A549 treated with AZD2906 at 1 μM for 4 hours (cell line): ENCODE measurements at places on chromosomes 12 and 14. TPM values are rescaled to one million over a fixed set of nuclear protein-coding genes. Genes with fewer than 3 reads are reported as not detected.

The CRIP2 gene
- 114 to 222 TPM (median 208 TPM) in 5 replicates for total RNA-seq

The OR6C65 gene
- not detected in 5 replicates for total RNA-seq

The C12orf54 gene
- total RNA-seq = not detected in 5 replicates

The TMEM63C gene
- total RNA-seq = 7.5 to 8.2 TPM (median 7.9 TPM) in 5 replicates

The CLEC1B gene
- total RNA-seq = not detected in 5 replicates

The GPRC5D gene
- total RNA-seq = 0.40 TPM in 1 of 5 replicates, not detected in the others

The RTL1 gene
- 0.16 to 0.27 TPM (median 0.22 TPM) in 5 replicates for total RNA-seq

The C14orf93 gene
- 2.5 to 3.5 TPM (median 3.5 TPM) in 5 replicates for total RNA-seq

The LPCAT3 gene
- 26.7 to 30.7 TPM (median 29.8 TPM) in 5 replicates for total RNA-seq

The KRT82 gene
- total RNA-seq = not detected in 5 replicates

The NPFF gene
- 0.19 to 0.24 TPM in 2 of 5 replicates, not detected in the others for total RNA-seq

The CARMIL3 gene
- 0.48 to 0.59 TPM (median 0.49 TPM) in 5 replicates for total RNA-seq

The VPS29 gene
- total RNA-seq = 143 to 164 TPM (median 156 TPM) in 5 replicates

The PLEKHH1 gene
- 2.2 to 3.8 TPM (median 3.1 TPM) in 5 replicates for total RNA-seq

The KCNH3 gene
- total RNA-seq = 1.5 to 2.6 TPM (median 2.2 TPM) in 5 replicates

The KRT85 gene
- 0.05 to 0.10 TPM in 2 of 5 replicates, not detected in the others for total RNA-seq

The SLCO1B1 gene
- 0.28 to 0.45 TPM (median 0.35 TPM) in 5 replicates for total RNA-seq

The DNAH10 gene
- 0.17 to 0.29 TPM (median 0.27 TPM) in 5 replicates for total RNA-seq

The CIROP gene
- total RNA-seq = not detected in 5 replicates

The LTB4R2 gene
- 2.4 to 5.1 TPM (median 4.0 TPM) in 5 replicates for total RNA-seq

The KICS2 gene
- total RNA-seq = 7.0 to 8.8 TPM (median 8.2 TPM) in 5 replicates

The CCDC38 gene
- total RNA-seq = 0.06 to 0.13 TPM (median 0.10 TPM) in 5 replicates

The BIN2 gene
- 0.08 to 0.17 TPM (median 0.13 TPM) in 5 replicates for total RNA-seq

The GPR137C gene
- total RNA-seq = 0.06 to 0.15 TPM (median 0.08 TPM) in 5 replicates

The SDSL gene
- 24.5 to 31.5 TPM (median 27.4 TPM) in 5 replicates for total RNA-seq

The CNTN1 gene
- 36.2 to 57.2 TPM (median 51.1 TPM) in 5 replicates for total RNA-seq

The RERG gene
- total RNA-seq = 0.21 to 0.28 TPM (median 0.25 TPM) in 5 replicates

The TSHR gene
- total RNA-seq = not detected in 5 replicates

The KLHL33 gene
- total RNA-seq = 0.01 to 0.03 TPM (median 0.02 TPM) in 4 of 5 replicates, not detected in the other

The CLECL1 gene
- not detected in 5 replicates for total RNA-seq

The CIDEB gene
- total RNA-seq = 0.12 to 0.26 TPM (median 0.23 TPM) in 5 replicates

The ERGIC2 gene
- 58.0 to 78.1 TPM (median 63.3 TPM) in 5 replicates for total RNA-seq

The HSPB8 gene
- 13.4 to 21.9 TPM (median 18.1 TPM) in 5 replicates for total RNA-seq

The SDR9C7 gene
- 0.03 to 0.08 TPM (median 0.05 TPM) in 4 of 5 replicates, not detected in the other for total RNA-seq

The PELI2 gene
- 0.85 to 1.6 TPM (median 1.2 TPM) in 5 replicates for total RNA-seq

The SDR39U1 gene
- total RNA-seq = 40.2 to 54.8 TPM (median 51.8 TPM) in 5 replicates

The LBHD2 gene
- 0.18 to 0.25 TPM (median 0.22 TPM) in 3 of 5 replicates, not detected in the others for total RNA-seq

The TEX52 gene
- not detected in 5 replicates for total RNA-seq

The OLR1 gene
- 0.71 to 1.4 TPM (median 1.3 TPM) in 5 replicates for total RNA-seq
